Omental fat pad (tissue), 4 donors: ENCODE measurements at places on chromosomes 11 and 22. TPM values are rescaled to one million over a fixed set of nuclear protein-coding genes. Genes with fewer than 3 reads are reported as not detected.

SCARF2 gene
- 14.8 TPM for total RNA-seq

OR10A2 gene
- total RNA-seq = not detected

MMP1 gene
- not detected for total RNA-seq

BCO2 gene
- total RNA-seq = 4.4 TPM

NAP1L4 gene
- total RNA-seq = 90.0 TPM

PDGFB gene
- total RNA-seq = 33.1 TPM

APOBEC3B gene
- 1.1 TPM for total RNA-seq

TUB gene
- 8.9 TPM for total RNA-seq

PKDREJ gene
- total RNA-seq = 0.09 TPM

OR2D2 gene
- total RNA-seq = not detected

DNAJB7 gene
- total RNA-seq = not detected

TRIM51 gene
- not detected for total RNA-seq

SAA4 gene
- 3.2 TPM for total RNA-seq

ACR gene
- 0.72 TPM for total RNA-seq

RIC3 gene
- 11.9 TPM for total RNA-seq

COX8A gene
- 386 TPM for total RNA-seq

TMPRSS6 gene
- not detected for total RNA-seq

IFITM10 gene
- 0.79 TPM for total RNA-seq

YPEL1 gene
- 3.4 TPM for total RNA-seq

GLYATL1 gene
- 0.69 TPM for total RNA-seq

OR51S1 gene
- not detected for total RNA-seq

MRPL21 gene
- total RNA-seq = 31.8 TPM

VSIG2 gene
- 2.0 TPM for total RNA-seq

CAVIN3 gene
- 99.1 TPM for total RNA-seq

RFPL2 gene
- total RNA-seq = 0.36 TPM

IFITM2 gene
- 442 TPM for total RNA-seq

HTR3A gene
- total RNA-seq = not detected

SMC1B gene
- total RNA-seq = not detected

FOXRED1 gene
- 12.0 TPM for total RNA-seq

KCTD14 gene
- total RNA-seq = 3.5 TPM

SULT4A1 gene
- total RNA-seq = not detected

PGA4 gene
- 17.0 TPM for total RNA-seq

UPB1 gene
- 0.13 TPM for total RNA-seq

TOMT gene
- total RNA-seq = not detected

AQP11 gene
- 0.84 TPM for total RNA-seq

APOL4 gene
- 113 TPM for total RNA-seq

SLC22A8 gene
- not detected for total RNA-seq

TSKU gene
- total RNA-seq = 170 TPM

VWCE gene
- total RNA-seq = 6.9 TPM

MPPED1 gene
- total RNA-seq = not detected

SGSM1 gene
- 0.50 TPM for total RNA-seq

APOA4 gene
- 1.1 TPM for total RNA-seq

ANKK1 gene
- not detected for total RNA-seq

FOLR2 gene
- 52.5 TPM for total RNA-seq

RAB39A gene
- total RNA-seq = 3.2 TPM

RASSF10 gene
- 0.12 TPM for total RNA-seq

OR8G5 gene
- not detected for total RNA-seq

GAL3ST1 gene
- 1.4 TPM for total RNA-seq

NEFH gene
- 0.38 TPM for total RNA-seq

LARGE1 gene
- 16.5 TPM for total RNA-seq
